GM12892 (cell line): ENCODE measurements at places on chromosomes 13 and 19.

DNA sequence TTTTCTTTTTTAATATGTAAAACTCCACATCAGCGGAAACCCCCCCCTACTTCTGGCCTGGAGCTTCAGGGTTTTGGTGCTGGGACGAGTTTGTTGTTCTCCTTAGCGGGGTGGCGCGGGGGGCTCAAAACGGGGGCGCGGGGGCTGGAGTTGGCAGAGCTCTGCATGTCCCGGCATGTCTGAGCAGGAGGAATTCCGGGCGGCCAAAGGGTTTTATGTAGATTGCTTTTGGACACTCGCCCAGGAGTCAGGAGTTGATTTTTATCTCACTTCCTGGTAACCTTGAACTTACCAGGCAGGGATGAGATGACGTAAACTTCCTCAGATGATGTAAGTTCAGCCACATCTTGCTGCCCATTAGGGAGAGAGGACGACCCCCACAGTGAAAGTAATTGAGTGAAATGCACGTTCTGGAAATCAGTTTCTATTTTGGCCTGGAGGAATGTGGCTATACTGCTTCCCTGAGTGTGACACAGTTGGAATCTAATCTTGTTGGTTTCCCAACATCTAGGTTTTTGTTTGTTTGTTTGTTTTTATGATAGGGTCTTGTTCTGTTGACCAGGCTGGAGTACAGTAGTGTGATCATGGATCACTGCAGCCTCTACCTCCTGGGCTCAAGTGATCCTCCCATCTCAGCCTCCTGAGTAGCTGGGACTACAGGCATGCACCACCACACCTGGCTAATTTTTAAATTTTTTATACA is 21.0 kb upstream of the GDF15 start:
- no peak for DNase-seq

GRCh38 chr13:58782736-58783135 is 1151.2 kb downstream of the PCDH17 start:
- no peak for DNase-seq

DNA sequence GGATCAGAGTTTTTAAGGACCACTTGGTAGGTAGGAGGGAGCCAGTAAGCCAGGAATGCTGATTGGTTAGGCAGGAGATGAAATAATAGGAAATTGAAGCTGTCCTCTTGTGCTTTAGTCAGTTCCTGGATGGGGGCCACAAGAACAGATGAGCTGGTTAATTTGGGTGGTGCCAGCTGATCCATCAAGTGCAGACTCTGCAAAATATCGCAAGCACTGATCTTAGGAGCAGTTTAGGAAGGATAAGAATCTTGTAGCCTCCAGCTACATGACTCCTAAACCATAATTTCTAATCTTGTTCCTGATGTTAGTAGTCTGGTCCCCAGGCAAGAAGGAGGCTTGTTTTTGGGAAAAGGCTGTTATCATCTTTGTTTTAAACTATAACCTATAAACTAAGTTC is 117.9 kb upstream of the GPR12 start:
- DNase-seq: no peak

DNA sequence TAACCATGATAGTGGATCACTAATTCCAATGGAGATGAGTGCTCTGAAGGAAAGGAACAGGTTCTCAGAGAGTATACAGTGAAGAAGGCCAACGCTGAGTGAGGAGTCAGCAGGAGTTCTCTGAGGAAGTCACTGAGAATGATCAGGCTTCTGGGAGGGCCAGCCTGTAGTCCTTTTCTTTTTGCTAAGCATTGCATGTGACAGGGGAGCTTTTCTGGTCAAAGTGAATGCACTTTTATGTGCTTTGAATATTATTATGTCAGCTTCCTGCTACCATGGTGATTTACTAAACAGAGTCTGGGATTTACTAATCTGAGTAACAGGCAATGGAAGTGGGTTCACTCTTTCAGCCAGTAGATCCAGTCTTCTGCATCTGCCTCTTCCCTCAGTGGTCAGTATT is 81.1 kb upstream of the SERP2 start:
- DNase-seq: no peak

GRCh38 chr13:101529422-101529821 is 76.9 kb downstream of the ITGBL1 start:
- no peak for DNase-seq

DNA sequence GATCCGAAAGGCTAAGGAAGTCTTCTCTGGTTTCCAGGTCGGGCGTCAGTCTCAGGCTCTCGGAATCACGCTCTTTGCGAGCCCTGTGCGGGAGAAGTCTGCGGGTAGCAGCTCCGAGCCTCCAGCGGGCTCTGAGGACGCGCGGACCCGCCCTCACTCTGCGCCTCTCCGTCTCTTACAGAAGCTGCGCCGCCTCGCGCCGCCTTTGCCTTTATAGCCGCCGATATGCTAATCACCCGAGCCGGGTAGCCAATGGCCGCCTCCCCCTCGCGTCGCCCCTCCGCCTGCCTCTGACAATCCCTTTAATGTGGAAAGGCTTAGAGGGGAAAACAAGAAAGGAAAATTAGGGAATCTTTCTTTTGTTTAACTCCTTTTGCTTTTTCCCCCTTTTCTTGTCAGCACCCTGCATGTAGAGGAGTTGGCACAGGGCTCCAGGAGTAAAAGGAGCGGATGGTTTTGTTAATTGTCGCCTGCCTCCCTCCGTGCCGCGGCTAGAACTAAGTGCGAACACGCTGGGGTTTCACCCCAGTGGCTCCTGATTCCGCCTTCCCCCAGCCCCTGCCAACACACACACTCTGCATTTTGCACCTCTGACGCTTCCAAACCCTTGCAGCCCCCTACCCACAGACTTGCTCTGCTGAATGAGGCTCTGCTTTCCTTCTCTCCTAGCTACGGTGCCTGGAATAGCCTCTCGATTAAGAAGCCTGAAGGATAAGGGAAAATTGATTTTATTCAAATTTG is at the start of gene PCDH8:
TSS of gene PCDH8 (minus strand) at position 186 of the 741 bp plus-strand sequence. CDS start 204 bp downstream, outside the sequence.
- DNase-seq: no peak

DNA sequence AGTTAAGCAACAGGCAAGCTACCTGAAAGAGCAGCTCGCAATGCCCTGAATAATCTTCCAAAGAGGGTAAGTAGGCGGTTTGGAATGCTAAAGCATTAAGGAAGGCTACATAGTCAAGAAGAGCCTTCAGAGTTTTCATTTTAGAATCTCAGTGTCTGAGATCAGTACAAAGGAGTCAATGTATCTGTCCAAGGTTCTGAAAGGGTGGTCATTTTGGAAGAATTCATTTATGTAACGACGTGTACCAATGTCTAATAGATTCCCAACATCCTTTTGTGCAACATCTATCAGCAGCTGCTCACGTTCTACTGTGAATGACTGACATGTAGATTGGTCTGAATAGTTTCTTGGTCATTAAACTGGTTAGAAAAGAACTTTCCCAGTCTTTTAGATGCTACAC is 15.2 kb downstream of the ZNF665 start:
- no peak for DNase-seq

GRCh38 chr19:34540811-34541557 is 59.4 kb downstream of the WTIP start:
- DNase-seq: no peak

- DNase-seq: no peak
Measured at GRCh38 chr19:54532528-54532927, 29.9 kb downstream of the LAIR2 start.

DNA sequence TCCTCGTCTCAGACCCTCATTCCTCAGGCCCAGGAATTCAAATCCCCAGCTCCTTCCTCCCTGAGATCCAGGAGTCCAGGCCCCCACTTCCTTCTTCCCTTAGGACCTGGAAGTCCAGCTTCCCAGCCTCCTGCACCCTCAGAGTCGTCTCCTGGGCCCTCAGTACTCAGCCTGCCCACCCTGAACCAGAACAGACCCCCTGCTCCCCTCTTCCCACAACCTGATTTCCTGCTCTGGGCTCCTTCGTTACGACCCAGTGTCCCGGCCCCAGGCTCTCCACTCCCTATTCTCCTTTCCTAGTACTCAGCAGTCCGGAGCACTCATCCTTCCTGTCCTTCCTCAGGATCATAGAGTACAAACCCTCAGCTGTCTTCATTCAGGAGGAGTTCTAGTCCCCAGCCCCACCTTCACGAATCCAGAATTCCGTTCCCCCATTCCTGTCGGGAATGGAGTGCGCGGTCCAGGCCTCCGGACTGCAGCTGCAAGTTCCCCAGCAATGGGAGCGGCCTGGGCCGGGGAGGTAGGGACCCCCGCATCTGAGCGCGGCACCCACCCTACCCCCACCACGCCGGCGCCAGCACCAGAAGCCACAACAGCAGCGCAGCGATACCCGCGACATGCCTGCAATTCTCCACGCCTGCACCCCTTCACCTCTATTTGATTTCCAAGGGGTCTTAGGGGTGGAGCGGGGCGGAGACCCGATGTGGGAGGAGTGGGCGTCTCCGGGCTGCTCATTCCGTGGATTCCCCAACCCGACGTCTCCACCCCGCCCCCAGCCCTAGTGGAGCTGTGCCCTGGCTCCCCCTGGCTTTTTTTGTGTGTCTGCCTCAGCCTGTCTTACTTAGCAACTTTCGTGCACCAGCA is 12.7 kb downstream of the EGLN2 start:
- no peak for DNase-seq

DNA sequence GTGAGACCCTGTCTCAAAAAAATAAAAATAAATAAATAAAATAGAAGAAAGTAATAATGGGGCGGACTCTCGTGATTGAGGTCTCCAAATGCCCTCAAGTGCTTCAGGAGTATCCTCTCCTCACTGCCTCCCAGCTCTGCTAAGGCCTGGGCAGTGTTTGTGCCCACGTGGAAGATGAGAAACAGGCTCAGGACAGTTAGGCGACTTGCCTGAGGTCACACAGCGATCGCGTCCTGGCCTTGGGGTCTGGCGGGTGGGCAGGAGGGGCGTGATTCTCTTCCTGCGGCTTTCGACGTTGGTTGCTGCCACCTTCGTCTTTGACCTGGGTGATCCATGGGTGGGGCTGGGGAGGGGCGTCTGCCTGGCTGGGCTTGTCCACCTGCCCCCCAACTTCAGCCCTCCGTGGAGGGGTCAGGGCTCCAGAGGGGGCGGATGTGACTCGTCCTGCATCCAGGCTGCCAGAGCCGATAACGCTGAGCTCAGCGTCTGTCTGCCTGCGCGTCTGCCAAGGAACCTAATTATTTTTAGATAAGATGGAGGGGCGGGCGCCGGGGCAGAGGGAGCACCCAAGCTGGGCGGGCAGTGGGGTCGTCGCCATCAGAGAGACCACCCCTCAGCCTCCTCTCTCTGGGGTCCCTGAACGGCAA is 56.9 kb downstream of the NFIC start:
- no peak for DNase-seq

DNA sequence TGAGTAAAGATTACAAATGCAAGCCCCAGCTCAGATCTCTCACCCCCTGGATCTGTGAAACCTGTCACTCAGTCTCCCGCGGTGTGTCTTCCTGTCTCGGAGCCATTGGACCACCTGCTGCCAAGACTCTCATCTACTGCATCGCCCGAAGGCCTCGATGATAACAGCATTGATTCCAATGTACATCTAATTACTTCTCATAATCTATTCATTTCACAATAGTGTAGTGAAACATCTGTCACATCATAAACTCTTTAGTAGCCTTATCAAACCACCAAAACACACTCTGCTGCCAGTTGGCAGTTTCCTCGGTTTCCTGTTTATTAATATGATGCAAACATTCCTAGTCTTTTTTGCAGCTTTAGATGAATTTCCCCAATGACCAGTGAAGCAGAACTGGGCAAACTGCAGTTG is 220.3 kb downstream of the POU4F1 start:
- no peak for DNase-seq

DNA sequence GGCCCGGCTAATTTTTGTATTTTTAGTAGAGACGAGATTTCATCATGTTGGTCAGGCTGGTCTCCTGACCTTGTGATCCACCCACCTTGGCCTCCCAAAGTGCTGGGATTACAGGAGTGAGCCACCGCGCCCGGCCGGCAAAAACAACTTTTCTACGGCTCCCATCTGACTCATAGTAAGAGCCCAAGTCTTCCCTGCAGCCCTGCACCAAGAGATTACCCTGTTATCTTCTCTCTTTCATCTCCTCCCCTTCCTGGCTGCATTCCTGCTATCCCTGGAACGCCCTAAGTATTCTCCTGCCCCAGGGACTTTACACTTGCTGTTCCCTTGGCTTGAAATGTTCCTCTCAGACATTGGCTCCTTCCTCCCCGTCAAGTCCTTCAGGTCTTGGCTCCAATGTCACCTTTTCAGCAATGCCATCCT is 6.6 kb downstream of the AP2S1 start:
- DNase-seq: no peak

- peak; percentile 45 for DNase-seq
Measured at GRCh38 chr13:20118268-20119140, 42.3 kb downstream of the GJA3 start.

DNA sequence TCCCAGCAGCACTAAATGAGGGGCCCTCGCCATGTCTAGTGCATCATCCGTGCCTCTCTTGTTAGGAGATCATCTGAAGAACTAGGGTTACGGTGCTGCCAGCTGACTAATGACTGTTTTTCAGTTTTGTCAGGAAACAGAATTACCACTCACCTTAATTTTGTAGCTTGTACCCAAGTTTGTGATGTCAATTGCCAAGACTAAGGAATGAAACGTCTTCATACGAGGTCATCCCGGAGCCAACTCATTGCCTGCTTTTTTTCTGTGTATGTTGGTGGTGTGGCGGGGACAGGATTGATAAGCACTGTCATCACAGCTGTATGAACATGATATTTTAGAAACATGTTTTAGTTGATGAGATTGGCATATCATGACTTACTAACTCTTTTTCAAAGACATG is 100.6 kb downstream of the TNFRSF19 start:
- DNase-seq: no peak

DNA sequence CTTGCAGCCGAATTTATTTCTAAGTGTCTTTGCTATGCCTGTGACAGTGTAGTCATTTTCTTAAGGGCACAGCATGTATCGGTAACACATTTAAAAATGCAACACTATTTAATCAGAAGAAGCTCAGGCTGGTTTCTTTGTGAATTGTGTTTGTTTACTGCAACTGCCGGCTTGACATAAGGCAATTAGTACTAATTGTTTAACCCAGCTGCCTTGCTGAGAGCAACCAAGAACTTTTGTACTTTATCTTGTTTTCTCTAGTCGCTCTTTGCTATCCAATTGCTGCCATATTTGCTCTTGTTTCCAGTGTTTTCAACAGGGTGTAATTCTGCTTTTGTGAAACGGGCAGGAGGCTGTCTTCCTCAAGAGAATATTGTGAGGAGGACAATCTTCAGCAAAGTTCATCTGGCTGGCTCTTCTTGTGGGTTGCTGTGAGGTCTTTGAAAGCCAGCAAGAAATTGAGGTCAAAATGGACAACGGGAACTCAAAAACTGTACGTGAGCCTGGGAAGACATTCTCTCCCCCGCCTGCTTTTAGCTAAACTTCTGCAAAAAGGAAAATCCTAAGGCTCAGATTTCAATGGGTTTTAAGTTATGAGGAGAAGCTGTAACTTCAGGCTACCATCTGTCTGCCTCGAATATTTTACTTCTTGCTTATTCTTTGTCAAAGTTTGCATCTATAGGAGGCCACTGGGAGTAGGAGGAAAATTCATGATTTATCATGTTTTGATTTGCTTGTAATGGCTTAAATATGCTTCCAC is 75.8 kb upstream of the TSHZ3 start:
- no peak for DNase-seq

- DNase-seq: no peak
Measured at GRCh38 chr13:109389892-109390345, 396.5 kb downstream of the IRS2 start.

GRCh38 chr13:41145136-41145908 is 12.7 kb upstream of the KBTBD6 start:
- DNase-seq: no peak
